ENCODE measurements at places on chromosomes 3 and 15. TPM values are rescaled to one million over a fixed set of nuclear protein-coding genes. Genes with fewer than 3 reads are reported as not detected.

DNA sequence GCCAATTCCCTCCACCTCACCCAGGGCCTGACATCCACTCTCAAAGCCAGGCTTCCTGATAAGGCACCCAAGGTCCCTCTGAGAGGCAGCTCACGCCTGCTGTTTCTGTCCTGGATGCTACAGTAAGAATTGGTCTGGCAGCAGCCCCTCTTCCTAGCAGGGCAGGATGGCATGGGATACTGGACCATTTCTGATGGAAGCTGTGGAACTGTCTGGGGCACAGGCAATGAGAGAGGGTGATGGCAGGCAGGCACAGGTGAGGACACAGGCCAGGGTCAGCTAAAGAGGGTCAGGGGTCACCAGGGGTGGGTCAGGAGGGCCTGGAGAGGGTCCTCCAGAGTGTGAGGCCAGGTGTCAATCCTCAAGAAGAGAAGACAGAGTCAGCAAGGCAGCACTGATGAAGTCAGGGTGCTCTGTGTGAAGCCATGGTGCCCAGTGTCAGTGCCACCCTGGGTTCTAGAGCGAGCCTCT, 41.9 kb upstream of the SLC41A3 start:
- no peak overlapping the region for H3K27ac ChIP-seq
- peak; percentile 1 for DNase-seq
- H3K27me3 ChIP-seq = no peaks in the 10 kb centered on the region
- no peaks in the 10 kb centered on the region for H3K4me1 ChIP-seq
- no peak overlapping the region for H3K4me3 ChIP-seq

- DNase-seq = no peak
- no peaks in the 10 kb centered on the region for H3K27me3 ChIP-seq
- H3K36me3 ChIP-seq = no peaks in the 10 kb centered on the region
- H3K4me1 ChIP-seq = no peaks in the 10 kb centered on the region
- no peak overlapping the region for H3K27ac ChIP-seq
- H3K4me3 ChIP-seq = no peak overlapping the region
Observed at GRCh38 chr3:185439745-185440466, 58.9 kb downstream of the TMEM41A start.

SCAMP2 gene
- 40.7 TPM for total RNA-seq

- peak overlapping the region; percentile 99 for H3K4me3 ChIP-seq
- no peaks in the 10 kb centered on the region for H3K27me3 ChIP-seq
- DNase-seq = peak; percentile 28
- peaks cover 65% of the 10 kb centered on the region for H3K4me1 ChIP-seq
- peaks cover under 1% of the 10 kb centered on the region for H3K36me3 ChIP-seq
- H3K27ac ChIP-seq = peak overlapping the region; percentile 97
Observed at GRCh38 chr3:100401674-100402041, 319 bp downstream of the LNP1 start.

SPINT1 gene
- 0.55 TPM for total RNA-seq

CADM2 gene
- total RNA-seq = 4.3 TPM

MED12L gene
- total RNA-seq = 0.82 TPM

GRCh38 chr3:32278714-32279113, 40.2 kb downstream of the CMTM8 start:
- no peak overlapping the region for H3K27ac ChIP-seq
- H3K36me3 ChIP-seq = no peaks in the 10 kb centered on the region
- DNase-seq = no peak
- no peak overlapping the region for H3K4me3 ChIP-seq
- H3K4me1 ChIP-seq = peaks cover 44% of the 10 kb centered on the region

DNA sequence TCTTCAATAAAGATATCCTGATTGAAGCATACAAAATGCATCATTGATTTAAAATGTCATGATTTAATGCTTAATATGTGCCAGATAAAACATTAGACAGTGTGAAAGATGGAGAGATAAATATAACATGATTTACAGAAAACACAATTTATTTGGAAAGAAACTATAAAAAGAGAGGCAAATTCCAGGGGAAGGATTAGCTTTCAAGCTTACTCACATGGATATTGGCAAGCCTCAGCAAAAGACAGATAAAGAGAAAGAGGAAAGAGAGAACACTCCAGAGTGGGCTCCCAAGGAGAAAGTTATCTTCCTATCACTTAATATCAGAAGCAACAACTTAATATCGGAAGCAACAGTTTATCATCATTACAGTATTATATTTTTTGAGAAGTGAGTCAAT, 1036.5 kb downstream of the SQOR start:
- H3K4me3 ChIP-seq = no peak overlapping the region
- no peak for DNase-seq
- no peaks in the 10 kb centered on the region for H3K4me1 ChIP-seq
- no peaks in the 10 kb centered on the region for H3K27me3 ChIP-seq
- no peak overlapping the region for H3K27ac ChIP-seq

DNA sequence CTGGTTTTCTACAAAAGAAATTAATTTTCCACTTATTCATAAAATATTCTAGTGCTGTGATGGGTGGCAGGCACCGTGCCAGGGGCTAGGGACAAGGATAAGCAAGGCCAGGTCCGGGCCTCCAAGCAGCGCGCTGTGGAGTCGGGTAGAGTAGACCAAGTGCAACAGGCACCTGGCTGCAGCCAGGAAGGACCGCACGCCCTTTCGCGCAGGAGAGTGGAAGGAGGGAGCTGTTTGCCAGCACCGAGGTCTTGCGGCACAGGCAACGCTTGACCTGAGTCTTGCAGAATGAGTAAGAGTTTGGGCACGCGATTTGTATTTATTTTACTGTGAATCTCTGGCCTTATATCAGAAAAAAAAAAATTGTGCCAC, at the start of gene CASR:
TSS of gene CASR (plus strand) at position 148 of the 372 bp plus-strand sequence. CDS start 70,522 bp downstream, outside the sequence.
- H3K4me3 ChIP-seq = peak within 1 kb of the TSS; percentile 44
- no peak for DNase-seq
- no peaks in the 10 kb centered on the region for H3K36me3 ChIP-seq

GRCh38 chr3:1513662-1514061, 420.8 kb downstream of the CNTN6 start:
- no peak overlapping the region for H3K4me3 ChIP-seq
- no peaks in the 10 kb centered on the region for H3K27me3 ChIP-seq
- H3K36me3 ChIP-seq = no peaks in the 10 kb centered on the region
- no peak overlapping the region for H3K27ac ChIP-seq

DNA sequence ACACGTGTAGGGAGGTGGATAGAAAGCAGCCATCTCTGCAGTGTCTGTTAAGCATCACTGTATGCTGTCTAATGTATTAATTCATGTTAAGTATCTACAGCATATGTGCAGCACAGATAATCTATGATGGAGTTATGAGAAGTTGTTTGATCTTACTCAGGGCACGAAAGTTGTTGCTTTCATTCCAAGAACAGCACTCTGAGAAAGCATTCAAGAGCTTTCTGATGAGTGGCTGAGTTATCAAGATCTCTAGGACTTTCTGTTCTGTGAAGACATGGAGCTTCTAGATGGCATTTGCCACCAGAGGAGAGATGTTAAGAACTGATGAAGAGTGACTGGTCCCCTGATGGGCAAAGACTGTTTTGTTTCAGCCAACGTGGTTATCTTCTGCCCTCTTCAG, 22.6 kb upstream of the TPRG1 start:
- no peak for DNase-seq
- no peaks in the 10 kb centered on the region for H3K27me3 ChIP-seq
- H3K4me3 ChIP-seq = no peak overlapping the region
- H3K36me3 ChIP-seq = no peaks in the 10 kb centered on the region

- no peak for DNase-seq
- no peak overlapping the region for H3K27ac ChIP-seq
- no peaks in the 10 kb centered on the region for H3K36me3 ChIP-seq
- no peak overlapping the region for H3K4me3 ChIP-seq
Observed at GRCh38 chr15:81894061-81894460, 151.8 kb downstream of the MEX3B start.

DNA sequence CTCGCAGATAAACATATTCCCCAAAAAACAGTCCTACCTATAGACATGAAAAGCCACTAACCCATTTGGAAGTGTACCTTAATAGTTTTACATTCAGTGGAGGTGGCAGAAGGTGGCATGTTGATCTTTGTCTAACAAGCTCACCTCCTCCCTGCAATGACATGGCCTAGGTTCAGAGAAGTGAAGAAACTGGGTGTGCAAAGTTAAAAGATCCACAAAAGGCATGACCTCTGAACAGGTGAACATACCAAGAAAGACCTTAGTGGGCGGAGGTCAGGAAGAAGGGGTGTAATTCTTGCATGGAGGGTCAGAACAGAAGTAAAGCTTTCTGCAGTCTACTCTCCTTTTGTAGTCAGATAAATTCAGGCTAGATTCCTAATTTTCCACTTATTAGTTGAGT, 822 bp downstream of the MRPL3 start:
- no peaks in the 10 kb centered on the region for H3K27me3 ChIP-seq
- H3K4me1 ChIP-seq = peaks cover 25% of the 10 kb centered on the region
- H3K27ac ChIP-seq = peak overlapping the region; percentile 84
- DNase-seq = no peak
- peaks cover 35% of the 10 kb centered on the region for H3K36me3 ChIP-seq

DNA sequence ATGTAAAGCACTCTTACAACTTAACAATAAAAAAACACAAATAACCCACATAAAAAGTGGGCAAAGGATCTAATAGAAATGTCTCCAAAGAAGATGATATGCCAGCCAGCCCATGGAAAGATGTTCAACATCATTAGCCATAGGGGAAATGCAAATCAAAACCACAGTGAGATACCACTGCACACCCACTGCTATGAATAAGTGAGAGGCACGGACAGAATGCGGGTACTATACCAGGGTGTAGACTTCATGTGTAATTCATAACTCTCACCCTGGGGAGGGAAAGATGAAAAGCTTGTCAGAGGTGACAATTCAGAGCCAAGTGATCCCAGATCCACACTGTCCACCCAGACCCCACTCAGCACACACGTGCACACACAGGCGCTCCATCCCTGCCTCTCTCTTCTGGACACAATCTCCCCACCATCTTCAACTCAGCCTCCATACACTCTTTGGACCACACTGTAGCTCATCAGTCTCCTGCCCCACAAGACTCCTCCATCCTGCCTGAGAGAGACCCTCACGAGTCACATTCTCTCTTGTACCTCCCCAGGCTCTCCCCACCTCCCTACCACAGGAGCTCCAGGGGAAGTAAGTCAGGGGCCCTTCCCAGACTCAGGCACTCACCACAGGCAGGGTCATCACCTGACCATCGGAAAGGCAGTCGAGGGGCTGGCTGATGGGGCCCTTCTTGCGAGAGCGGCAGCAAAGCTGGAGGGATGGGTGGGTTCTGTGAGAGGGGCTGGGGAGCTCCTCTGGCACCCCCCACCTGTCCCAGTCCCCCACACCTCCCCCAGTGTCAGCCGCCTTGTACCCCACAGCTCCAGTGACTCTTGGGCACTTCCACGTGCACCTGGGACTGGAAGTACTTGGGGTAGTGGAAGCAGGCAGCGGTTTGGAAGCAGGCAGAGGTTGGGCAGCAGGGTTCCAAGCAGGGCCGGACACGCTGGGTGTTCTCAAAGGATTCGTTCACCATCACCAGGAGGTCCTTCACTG, 21.3 kb downstream of the PLA2G4E start:
- no peaks in the 10 kb centered on the region for H3K36me3 ChIP-seq
- H3K4me3 ChIP-seq = no peak overlapping the region
- peaks cover 6% of the 10 kb centered on the region for H3K4me1 ChIP-seq
- H3K27ac ChIP-seq = no peak overlapping the region
- DNase-seq = no peak

- peaks cover 41% of the 10 kb centered on the region for H3K27me3 ChIP-seq
- no peak for DNase-seq
- peaks cover 38% of the 10 kb centered on the region for H3K4me1 ChIP-seq
- H3K4me3 ChIP-seq = peak overlapping the region; percentile 87
- H3K27ac ChIP-seq = no peak overlapping the region
Observed at GRCh38 chr3:79015854-79016253, 751.9 kb downstream of the ROBO1 start.

TBC1D2B gene
- 11.7 TPM for total RNA-seq

DNA sequence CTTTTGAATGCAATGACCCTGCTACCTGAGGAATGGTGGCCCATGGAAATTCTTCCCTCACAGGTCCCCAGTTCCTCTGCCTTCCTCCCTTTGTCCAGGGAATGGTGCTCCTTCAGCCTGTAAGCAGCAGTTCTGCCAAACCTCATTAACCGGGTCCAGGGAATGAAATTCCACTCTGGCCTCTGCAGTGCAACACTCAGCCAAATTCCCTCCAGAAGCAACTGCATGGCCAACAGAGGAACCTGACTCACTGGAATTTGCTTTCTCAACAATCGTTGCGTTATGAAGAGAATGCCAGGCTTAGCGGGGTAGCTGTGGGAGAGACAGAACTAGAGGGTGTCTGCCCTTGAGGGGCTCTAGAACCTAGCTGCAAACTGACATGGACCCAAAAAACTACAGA, 449.4 kb upstream of the PROK2 start:
- no peak overlapping the region for H3K4me3 ChIP-seq
- peaks cover 11% of the 10 kb centered on the region for H3K4me1 ChIP-seq
- DNase-seq = no peak
- H3K36me3 ChIP-seq = no peaks in the 10 kb centered on the region

KCTD6 gene
- 6.2 TPM for total RNA-seq

GRCh38 chr3:165748094-165748493, 89.1 kb downstream of the BCHE start:
- no peaks in the 10 kb centered on the region for H3K36me3 ChIP-seq
- no peak overlapping the region for H3K4me3 ChIP-seq
- no peak for DNase-seq
- no peak overlapping the region for H3K27ac ChIP-seq
- H3K4me1 ChIP-seq = no peaks in the 10 kb centered on the region

DNA sequence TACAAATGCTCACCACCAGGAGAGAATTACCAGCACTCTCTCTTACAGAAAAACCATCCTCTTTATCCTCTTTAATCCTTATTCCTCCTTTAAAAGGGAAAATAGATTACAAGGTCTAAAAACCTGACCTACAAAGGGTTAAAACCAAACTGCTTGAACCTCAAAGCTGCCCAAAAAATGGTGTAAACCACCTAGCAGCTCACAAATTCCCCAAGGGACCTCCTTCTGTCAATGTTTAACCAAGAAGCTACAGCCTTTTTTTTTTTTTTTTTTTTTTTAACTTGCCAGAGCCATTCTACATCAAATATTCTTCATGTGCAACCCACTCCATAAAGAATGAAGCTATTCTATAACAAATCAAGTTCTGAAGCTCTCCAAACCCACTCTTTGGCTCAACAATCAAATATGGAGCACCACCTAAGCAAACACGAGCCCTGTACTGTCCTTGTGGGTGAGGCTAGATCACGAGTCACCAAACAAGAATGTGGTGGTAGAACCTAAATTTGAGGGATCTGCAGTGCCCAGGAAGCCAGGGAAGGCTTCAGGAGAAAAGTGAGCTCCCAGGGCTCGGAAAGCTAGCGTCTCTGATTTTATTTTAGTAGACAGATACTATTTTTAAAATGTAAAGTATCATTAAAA, 20.1 kb downstream of the OSBPL10 start:
- no peak for DNase-seq
- H3K4me1 ChIP-seq = peaks cover 46% of the 10 kb centered on the region
- no peak overlapping the region for H3K4me3 ChIP-seq

C2CD4A gene
- not detected for total RNA-seq

- H3K27me3 ChIP-seq = no peaks in the 10 kb centered on the region
- no peak overlapping the region for H3K27ac ChIP-seq
- no peak overlapping the region for H3K4me3 ChIP-seq
- no peak for DNase-seq
- H3K36me3 ChIP-seq = no peaks in the 10 kb centered on the region
- peaks cover 9% of the 10 kb centered on the region for H3K4me1 ChIP-seq
Observed at GRCh38 chr3:73752338-73752737, 127.6 kb upstream of the PDZRN3 start.

GRCh38 chr3:108251265-108251664, 29.0 kb upstream of the IFT57 start:
- no peak overlapping the region for H3K4me3 ChIP-seq
- no peak overlapping the region for H3K27ac ChIP-seq
- H3K36me3 ChIP-seq = no peaks in the 10 kb centered on the region
- DNase-seq = no peak
- no peaks in the 10 kb centered on the region for H3K4me1 ChIP-seq

All from left ventricle myocardium inferior (tissue), 1 donor.